ENCODE measurements at places on chromosomes 4 and X. TPM values are rescaled to one million over a fixed set of nuclear protein-coding genes. Genes with fewer than 3 reads are reported as not detected.

DNA sequence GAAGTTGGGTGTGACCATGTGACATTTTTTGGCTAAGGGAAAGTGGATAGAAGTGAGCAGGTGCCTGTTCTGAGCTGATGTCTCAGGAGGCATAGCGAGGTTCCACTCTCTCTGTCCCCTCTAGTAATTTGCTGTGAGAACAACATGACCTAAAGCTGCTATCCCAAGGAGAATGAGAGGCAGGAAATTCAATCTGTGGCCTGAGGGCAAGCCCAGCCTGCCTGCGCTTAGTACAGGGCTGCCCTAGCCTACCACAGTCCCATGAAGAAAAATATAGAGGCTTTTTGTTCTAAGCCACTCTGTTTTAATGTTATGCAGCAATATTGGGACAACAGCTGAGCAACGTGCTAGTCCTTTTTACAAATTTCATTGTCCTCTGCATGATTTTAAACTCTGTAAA is 193.1 kb downstream of the LDB2 start:
- no peak for DNase-seq

DNA sequence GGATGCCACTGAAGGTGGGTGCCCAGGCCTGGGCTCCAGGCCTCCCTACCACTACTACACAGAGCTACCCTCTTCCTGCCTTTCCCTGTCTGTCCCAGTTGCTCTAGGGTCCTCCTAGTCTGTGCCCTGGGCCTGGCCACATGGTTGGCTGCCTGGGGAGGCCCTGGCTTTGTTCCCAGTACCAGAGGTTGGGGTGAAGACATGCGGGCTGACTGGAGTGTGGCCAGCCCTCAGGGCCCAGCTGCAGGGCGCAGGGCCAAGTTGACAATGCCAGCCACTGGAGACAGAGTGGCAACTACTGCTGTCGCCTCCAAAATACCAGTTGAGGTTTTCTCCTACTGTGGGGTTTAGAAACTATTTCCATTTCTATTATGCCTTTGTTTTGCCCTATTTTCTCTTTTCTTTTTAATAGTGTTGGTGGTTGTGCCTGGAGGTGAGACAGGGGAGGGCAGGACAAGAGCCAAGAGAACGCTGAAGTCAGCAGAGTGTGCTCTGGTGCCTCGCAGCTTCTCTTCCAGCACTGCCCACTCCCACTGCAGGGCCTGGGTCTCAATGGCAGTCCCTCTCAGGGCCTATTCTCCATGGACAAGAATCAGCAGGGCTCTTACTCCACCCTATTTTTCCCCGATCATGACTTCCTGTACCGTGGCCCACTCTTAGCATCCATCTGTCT is 32.2 kb upstream of the XPNPEP2 start:
- DNase-seq: peak; percentile 70

PITX2 gene
- total RNA-seq: not detected

GRCh38 chrX:11401966-11402365 is 108.8 kb downstream of the AMELX start:
- DNase-seq: no peak

DNA sequence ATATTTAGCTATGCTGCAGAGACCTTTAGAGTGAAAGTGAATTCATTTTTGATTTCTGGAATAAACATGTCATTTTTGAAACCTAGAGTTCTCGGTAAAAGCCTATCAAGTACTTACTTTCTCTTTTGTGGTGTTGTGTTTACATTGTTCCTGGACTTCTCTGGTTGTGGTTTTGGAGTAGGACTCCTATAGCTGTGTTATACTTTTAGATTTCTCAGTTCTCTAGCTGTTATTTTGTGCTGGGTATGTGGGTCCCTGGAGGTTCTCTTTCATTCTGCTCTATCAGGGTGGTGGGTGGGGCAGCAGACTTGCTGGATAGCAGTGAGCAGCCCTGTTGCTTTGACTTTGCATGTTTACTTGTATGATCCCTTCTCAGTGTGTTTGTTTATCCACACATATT is 25.6 kb upstream of the MSMO1 start:
- peak; percentile 36 for DNase-seq

GRCh38 chr4:181650033-181650825 is 593.0 kb upstream of the TENM3 start:
- no peak for DNase-seq

DNA sequence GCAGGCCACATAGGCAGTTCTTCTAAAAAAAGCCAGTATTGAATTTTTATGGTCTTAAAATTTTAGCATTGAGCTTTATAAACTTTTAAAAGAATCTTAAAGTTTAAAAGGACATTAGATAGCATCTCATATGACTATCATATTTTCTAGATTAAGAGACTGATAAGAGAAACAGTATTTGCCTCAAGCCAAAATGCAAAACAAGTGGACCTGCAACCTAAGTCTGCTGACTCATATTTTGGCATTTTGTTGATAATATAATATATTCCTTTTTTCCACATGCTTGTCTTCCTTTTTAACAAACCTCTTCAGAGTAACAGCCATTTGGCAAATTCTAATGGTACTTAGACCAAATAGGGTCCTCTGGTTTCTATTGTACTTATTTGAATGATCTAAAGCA is 328.5 kb upstream of the GALNTL6 start:
- DNase-seq: no peak

- no peak for DNase-seq
Observed at GRCh38 chr4:182228991-182229577, 14.1 kb upstream of the TENM3 start.

SFRP2 gene
- total RNA-seq: not detected

GLA gene
- total RNA-seq: 20.5 TPM

DNA sequence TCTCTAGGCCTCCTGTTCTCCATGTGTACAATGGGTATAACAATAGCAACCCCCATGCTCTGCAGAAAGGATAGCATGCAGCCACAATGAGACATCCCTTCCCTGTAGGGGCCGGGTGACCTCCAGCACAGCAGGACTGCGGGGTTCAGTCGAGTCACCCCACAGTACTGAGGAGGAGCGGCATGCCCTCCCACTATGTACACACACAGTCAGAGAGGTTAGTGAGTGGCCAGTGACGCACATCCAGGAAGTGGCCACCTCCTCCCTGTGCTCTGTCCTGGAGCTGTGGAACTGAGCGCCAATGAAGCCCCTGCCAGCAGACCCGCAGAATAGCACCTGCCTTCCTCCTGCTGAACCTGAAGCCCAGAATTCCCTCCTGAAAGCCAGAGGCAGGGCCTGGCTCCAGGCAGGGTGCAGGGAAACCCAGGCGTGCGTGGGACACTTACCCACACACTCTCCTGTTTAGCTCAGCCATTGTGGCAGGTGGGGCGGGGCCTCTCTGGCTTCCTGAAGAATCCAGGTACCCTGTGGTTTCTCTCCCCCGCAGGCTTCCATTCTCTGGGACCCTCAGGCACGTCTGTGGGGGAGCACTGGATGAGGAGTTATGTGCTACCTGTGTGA is 50.0 kb downstream of the WFS1 start:
- no peak for DNase-seq
